LNCaP clone FGC (cell line): ENCODE measurements at places on chromosomes 6 and 20.

GRCh38 chr6:156533872-156534524 lies 243.2 kb upstream of the ARID1B start:
- no peak for DNase-seq

- no peak for DNase-seq
These were observed 4.1 kb downstream of the TRDN start for GRCh38 chr6:123632641-123633040.

GRCh38 chr6:170134031-170134470 lies 156.8 kb downstream of the DLL1 start:
- no peak for DNase-seq

DNA sequence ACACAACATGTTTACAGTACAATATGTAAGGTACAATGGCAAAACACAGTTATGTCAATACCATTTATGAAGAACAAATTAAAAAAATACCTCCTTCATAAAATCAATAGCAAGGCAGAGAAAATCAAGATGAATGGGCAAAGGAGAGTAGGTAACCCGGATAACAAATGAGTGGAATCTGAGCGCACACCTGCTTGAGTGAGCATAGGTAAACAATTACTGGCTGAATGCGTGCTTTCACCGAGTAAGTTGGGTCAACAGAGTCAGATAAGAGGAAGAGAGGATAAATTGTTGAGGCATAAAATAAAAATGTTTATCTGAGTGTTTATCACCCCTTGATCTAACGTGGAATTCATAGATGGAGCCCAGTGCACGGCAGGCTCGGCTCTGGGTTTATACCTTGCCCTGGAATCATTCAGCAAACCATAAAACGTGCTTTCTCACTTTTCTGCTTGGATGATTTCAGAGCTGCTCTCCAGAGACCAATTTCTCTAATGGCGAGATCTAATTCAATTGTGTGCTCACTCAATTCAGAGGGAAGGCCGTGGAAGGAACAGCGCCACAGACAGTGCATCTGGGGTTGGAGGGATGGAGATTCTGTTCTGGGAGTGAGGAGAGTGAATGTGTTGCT lies 224.8 kb upstream of the MAP3K7 start:
- DNase-seq: no peak

DNA sequence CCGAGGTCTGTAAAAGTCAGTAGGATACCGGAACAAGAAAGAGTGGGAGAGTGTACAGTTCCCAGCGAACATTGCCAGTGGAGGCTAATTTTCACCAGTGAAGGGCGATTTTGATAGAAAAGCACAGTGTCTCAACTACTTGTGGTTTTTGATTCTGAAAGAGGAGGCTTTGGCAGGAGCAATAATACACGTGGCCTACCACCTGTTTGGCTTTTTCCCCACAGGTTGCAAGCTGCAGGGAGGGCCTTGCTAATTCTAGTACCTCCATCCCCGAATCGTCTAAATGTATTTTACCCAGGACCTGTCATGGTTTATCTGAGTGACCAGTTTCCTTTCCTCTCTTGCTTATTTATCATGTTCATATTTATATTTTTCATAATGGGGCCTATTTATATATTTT lies 3.3 kb upstream of the EFCAB8 start:
- DNase-seq: no peak

- no peak for DNase-seq
These were observed 101.6 kb downstream of the DST start for GRCh38 chr6:56541030-56541600.

DNA sequence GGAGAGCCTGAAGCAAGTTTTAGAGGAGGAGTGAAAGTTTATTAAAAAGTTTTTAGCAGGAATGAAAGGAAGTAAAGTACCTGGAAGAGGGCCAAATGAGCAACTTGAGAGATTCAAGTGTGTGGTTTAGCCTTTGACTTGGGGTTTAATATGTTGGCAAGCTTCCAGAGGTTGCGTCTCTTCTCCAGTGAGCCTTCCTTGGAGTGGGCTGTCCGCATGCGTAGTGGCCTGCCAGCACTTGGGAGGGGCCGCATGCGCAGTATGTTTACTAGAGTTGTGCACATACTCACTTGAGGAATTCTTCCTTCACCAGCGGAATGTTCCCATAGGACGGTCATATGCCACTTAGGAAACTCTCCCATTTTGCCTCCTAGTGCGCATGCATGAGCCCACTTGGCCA lies 235.2 kb downstream of the ALDH8A1 start:
- DNase-seq: peak; percentile 15

- DNase-seq: no peak
These were observed 38.3 kb downstream of the PSMG4 start for GRCh38 chr6:3297006-3297405.

DNA sequence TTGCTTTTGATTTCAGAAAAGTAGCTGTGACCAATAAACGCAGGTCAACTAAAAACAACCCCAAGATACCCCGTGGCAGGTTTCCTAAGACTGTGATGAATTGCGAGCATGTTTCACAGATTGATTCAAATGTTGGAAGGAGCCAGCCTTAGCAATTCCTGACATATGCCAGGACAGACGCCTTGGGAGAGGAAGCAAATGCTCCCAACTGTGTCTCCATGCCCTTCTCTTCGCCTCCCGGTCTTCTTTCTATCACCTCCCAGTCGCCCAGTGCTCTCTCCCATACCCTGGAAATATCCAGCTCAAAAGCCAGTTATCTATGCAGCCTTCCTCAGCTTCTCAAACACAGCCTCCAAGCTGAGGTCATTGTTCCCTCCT lies 32.0 kb downstream of the KIAA0319 start:
- DNase-seq: no peak

DNA sequence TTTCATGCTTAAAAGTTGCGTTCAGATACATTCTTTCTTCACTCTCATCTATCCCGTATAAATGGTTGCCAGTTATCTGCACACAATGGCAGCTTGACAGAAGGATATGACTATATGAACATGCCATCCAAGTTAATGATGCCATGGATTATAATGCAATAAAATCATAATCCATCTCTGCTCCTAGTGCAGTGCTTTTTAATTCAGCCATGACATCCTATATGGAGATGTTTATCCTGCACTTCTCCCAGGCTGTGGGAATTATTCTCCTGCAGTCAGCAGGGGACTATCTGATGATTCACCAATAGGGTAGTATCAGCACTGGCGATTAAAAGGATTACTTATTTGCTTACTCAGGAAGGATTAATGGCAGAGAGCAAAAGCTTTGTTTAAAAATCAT lies 273.8 kb downstream of the SAMD5 start:
- DNase-seq: no peak

- no peak for DNase-seq
These were observed 140.4 kb upstream of the TAB2 start for GRCh38 chr6:149176971-149177667.

GRCh38 chr20:9269280-9269971 lies 200.5 kb downstream of the PLCB4 start:
- DNase-seq: no peak

- no peak for DNase-seq
These were observed 66.5 kb downstream of the HECA start for GRCh38 chr6:139201378-139201777.

DNA sequence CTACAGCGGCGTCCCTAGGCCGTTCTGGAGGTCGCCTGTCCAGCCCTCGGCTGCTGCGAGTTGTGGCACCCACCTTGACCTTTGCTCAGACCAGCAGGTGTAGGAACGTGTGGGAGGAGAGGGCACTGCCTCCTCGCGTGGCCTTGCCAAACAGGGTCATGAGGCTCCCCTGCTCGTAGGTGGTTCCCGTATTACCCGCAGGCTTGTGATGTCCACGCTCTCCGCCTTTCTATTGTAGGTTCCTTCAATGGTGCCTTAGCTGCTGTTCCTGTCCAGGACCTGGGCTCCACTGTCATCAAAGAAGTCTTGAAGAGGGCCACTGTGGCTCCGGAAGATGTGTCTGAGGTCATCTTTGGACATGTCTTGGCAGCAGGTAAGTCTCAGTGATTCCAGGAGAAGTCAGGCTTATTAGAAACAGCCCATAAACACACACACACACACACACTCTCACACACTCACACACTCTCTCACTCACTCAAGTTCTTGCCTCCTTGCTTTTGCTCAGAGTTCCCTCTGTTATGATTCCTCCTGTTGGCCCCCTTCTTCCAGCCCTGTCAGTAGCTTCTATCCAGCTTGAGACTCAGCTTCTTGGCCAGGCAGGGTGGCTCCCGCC lies 942 bp downstream of the ACAT2 start:
- no peak for DNase-seq

DNA sequence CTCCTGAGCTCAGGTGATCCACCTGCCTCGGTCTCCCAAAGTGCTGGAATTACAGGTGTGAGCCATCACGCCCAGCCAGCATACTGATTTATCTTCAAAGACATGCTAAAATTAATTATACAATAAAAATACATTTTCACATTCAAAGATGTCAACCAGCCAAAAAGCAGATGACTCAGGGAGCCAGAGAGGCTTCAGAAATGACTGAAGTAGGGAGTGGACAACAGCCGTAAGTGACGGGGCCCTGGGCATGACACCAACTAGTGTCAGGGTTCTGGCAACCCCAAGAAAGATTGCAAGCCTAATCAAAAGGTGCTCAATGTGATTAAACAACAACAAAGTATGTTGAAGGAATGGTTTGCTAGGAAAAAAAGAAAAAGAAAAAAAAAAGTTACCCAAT lies 28.4 kb downstream of the GPLD1 start:
- no peak for DNase-seq

GRCh38 chr6:45710304-45710821 lies 305.3 kb downstream of the CLIC5 start:
- DNase-seq: no peak

DNA sequence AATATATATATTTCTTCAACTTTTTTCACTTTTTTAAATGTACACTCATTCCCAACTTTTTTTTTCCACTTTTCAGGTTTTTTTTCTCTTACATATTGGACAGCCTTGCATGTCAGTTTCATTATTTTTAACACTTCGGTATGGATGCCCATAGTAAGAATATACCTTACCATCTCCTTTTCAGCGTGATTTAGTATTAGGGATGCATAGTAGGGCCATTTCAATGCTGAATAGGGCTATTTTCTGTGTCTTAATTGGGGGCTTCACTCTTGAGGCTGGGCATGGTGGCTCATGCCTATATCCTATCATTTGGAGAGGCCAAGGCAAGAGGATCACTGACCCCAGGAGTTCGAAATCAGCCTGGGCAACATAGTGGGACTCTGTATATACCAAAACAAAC lies 6.7 kb downstream of the RNF114 start:
- no peak for DNase-seq

- no peak for DNase-seq
These were observed 922.2 kb upstream of the MAP3K7 start for GRCh38 chr6:91509039-91509438.

DNA sequence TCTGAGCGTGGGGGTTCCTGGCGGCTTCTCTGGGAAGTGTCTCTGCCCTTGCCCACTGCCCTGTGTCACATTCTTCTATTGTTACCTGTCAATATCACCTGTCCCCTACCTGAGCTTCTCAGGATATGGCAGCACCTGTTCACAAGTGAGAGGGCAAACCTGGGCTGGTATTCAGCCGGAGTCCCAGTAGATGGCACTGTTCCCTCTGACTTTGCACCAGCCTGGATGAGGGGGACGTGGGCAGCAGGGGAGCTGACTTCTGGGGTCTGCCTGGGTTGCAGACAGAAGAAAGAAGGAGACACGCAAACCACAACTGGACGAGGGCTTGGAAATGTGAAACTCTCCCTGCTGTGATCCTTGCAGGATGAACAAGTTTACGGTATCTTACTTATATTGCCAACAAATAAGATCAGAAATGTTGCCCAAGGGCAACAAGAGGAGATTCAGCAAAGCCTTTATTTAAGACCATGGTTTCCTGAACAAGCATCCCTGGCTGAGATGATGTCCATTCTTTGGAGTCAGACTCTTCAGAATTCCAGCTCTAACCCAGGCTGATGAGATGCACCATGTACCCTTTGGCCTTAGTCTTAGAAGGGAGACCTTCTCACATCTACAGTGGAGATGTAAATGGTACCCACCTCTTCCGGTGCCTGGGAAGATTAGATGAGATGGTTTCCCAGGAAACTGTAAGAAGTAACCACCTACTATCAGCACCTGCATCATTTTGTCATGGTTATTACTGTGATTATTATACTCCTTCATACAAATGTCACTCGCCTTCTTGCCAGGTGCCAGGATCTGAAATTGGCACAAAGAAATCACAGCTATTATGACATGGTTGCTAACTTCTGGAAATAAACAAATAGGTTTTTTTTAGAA lies 400.0 kb upstream of the CDH4 start:
- no peak for DNase-seq

GRCh38 chr6:130070326-130070725 lies 51.9 kb downstream of the L3MBTL3 start:
- no peak for DNase-seq

- DNase-seq: no peak
These were observed 6.9 kb upstream of the SMIM28 start for GRCh38 chr6:138370631-138371451.

- no peak for DNase-seq
These were observed 3.4 kb downstream of the MED20 start for GRCh38 chr6:41917528-41917927.

DNA sequence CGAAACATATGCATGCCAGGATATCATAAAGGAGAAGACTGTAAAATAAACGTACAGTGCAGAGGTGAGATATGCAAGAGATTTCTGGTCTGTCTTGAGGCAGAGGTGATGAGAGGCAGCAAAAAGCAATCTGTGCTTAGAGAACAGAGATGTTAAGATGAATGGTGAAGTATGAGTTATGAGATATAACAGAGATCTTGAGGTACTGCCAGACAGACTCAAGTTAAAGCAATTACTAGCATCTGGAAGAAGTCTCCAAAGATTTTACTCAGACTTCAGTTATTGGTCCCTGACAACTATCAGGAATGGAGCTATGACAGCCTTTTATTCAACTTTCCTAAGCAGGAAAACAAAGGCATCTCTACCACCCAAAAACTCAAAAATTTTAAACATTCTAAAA lies 122.8 kb upstream of the DST start:
- DNase-seq: no peak

DNA sequence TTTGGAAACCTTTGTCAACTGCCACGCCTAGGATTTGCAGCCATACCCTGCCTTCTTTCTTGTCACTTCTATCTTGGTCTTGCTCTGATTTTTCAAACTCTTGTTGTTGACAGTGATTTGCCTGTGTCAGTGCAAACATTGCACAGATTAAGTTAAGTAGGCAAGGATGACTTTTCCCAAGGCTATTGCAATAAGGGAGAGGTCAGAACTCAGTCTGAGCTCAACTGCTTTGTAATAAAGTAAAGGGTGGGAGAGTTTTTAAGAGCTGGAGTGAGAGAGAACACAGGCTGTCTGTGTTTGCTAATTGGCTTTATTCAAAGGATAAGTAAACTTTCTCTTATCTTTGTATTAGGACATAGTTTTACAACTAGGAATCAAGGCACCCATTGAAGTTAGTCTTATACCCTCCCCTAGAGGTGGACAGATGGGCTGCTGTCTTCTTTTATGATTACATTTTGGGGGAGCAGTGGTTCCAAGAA lies 448.6 kb downstream of the PHF3 start:
- no peak for DNase-seq

DNA sequence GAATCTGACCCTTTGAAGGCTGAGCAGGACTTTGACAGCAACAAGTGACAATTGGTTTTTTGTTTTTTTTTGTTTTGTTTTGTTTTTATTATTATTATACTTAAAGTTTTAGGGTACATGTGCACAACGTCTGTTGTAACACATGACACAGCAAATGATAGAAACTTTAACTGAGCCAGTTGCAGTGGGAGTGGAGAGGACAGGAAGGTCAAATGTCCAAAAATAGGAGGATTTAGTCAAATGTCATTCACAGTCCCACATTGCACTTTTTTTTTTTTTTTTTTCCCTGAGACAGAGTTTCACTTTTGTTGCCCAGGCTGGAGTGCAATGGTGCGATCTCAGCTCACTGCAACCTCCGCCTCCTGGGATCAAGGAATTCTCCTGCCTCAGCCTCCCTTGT lies 223.0 kb downstream of the HIVEP2 start:
- DNase-seq: no peak

GRCh38 chr20:36645998-36646397 lies at the start of gene SLA2:
Gene SLA2, minus strand, starts transcription at chr20:36646196. Its CDS starts 4,861 bp downstream, at chr20:36641335.
- DNase-seq: no peak
